Activated CD4-positive, alpha-beta T cell treated with anti-CD3 and anti-CD28 coated beads for 4 hours (primary cell): ENCODE measurements at places on chromosomes 3 and 15.

DNA sequence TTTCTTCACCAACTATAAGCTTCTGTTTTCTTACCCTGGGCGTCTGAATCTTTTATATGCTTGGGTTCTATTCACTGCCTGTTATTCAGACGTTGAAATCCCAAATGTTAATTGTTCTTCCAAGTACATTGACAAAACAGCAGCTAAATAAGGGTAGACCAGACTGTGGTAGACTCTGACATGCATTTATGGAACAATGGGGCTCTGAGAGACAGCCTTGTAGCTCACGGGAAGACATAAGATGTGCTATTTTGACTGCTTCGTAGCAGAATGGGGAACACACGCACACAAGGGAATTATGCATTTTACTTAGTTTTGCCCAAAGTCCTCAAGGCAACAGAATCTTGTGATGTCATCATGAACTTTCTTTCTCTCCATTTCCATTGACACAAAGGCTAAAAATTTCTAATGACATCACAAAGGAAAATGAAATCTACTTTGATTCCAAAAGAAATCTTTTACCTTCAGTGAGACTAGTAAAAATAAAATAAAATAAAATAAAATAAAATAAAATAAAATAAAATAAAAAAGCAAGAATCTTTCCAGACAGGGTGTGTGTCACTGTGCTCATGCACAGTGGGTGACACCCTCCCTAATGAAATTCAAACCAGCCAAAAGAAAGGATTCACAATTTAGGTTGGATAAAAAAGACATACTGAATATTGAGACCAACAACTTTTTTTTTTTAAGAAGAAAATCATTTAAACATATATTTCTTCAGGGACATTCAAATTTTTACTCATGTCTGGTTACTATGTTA lies 346.6 kb downstream of the ZBTB20 start:
- DNase-seq, result no peak

DNA sequence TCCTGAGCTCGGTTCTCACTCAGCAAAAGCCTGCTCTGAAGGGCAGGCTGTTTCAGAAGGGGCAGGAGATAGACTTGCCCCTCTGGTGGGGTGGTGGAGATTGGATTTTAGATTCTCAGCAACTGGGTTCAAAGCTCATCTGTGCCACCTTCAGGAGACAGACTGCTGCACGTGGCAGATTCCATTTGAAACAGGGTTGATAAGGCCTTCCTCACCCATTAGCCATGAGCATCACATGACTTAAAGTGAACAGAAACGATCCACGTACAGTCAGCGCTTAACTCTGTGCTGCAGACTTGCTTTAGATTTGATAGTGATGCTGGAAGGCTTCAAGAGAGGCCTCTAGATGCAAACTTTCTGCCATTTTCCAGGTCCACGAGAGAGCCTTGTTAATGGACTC lies 35.0 kb upstream of the MGLL start:
- no peak for DNase-seq

DNA sequence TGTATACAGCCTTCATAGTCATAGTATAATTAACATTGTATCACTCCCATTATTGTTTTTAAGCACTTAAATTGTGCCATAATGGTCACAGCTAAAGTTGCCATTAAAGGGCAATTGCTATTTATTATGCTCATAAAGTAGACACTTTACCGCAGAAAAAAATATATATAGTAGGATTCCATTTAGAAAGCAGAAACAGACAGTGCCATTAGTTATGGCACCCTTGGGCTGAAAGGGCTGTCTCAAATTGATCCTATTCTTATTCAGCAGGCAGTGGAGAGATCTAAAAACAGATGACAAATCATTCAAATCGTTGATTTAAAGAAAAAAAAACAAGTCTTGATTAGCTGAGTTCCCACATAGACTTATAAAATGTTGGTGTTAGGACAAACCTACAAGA lies 514.2 kb upstream of the ROBO2 start:
- no peak for DNase-seq

- no peak for DNase-seq
Measured at GRCh38 chr3:6182909-6183308, 678.0 kb upstream of the GRM7 start.

- DNase-seq, result no peak
Measured at GRCh38 chr3:5023777-5024346, 44.6 kb downstream of the BHLHE40 start.

- no peak for DNase-seq
Measured at GRCh38 chr3:69671082-69671952, 67.9 kb upstream of the MITF start.

DNA sequence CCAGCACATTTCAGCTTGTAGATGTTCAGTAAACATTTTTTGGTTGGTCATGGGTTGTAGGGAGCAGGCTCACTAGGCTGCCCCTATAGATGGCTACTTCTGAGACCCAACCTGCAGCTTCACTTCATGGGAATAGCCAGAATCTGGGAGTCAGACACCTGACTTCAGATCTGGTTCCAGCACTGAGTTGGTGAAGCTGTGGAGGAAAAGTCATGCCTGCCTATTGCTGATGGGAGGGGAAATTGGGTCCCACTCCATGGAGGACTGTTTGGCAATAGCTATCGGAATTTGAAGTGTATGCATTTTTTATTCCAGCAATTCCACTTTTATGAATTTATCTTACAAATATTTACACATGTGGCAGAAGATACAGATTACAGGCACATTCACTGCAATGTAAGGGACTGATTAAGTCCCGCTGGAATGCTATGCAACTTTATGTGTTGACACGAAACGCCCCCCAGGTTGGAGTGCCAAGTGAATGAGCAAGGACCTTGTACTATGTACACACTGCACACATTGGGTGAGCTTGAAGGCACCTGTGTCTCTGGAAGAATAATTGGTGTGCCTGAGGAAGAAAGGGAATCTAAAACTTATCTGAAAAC lies 7.8 kb upstream of the CCR1 start:
- DNase-seq, result no peak
